ENCODE measurements at places on chromosomes 6 and 20.
A peak's percentile ranks its signal among the peaks of the same experiment; 100 is the strongest.

DNA sequence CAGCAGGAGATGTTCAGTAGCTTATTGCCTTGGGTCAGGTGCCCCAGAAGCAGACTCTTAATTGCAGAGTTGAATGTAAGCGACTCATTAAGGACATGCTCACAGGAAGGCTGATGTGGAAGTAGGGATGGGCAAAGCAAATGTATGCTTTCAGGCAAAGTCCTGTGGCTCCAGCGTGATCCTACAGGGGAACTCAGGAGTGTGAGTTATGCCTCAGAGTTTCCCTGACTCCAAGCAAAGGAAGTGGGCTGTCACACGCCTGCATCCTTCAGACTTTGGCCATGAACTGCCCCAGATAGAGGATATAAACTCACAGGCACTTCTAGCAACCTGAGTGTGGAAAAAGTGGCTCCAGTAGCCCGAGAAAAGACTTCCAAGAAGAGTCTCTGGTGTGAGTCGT, 64.9 kb upstream of the ZNF133 start:
- no peak for DNase-seq
- H3K4me3 ChIP-seq = no peak overlapping the region
- no peaks in the 10 kb centered on the region for H3K36me3 ChIP-seq

DNA sequence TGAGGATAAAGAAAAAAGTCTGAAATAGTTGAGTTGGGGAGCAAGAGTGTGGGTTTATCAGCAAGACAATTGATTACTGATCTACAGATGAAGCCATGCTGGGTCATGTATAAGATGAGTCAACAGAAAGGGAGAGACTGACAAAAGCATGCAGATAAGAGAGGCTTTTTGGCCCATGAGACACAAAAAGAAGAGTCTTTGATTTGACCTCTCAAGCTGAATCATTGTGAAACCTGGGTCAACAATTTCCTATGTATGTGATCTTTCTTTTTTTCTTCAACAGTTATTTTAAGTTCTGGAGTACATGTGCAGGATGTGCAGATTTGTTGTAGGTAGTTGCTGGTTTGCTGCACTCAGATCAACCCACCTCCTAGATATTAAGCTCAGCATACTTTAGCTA, 15.9 kb downstream of the RIMS1 start:
- H3K27ac ChIP-seq = no peak overlapping the region
- no peaks in the 10 kb centered on the region for H3K36me3 ChIP-seq
- H3K4me1 ChIP-seq = no peaks in the 10 kb centered on the region
- no peak overlapping the region for H3K4me3 ChIP-seq
- no peak for DNase-seq
- no peaks in the 10 kb centered on the region for H3K27me3 ChIP-seq

- no peaks in the 10 kb centered on the region for H3K36me3 ChIP-seq
- H3K4me3 ChIP-seq = no peak overlapping the region
- DNase-seq = no peak
- no peaks in the 10 kb centered on the region for H3K4me1 ChIP-seq
These were observed 188.4 kb upstream of the PHACTR1 start for GRCh38 chr6:12528136-12528535.

DNA sequence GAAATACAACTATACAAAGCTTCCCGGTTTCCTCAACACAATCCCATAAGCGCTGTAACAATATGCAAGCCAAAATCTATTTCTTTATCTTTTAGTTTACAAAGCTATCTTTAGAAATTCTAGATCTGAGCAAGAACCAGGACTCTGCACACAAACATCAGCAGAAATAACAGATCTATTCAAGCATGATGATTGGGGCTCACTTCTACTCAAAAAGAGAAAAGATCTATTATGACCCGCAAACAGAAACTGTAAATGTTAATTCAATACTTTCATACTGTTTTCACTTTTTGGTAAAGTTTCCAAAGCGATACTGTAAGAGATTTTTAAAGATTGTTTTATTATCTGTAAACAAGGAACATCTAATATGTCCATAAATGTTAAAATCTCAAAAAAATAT, 86.6 kb downstream of the SESN1 start:
- no peaks in the 10 kb centered on the region for H3K36me3 ChIP-seq
- no peak for DNase-seq
- peak overlapping the region; percentile 65 for H3K4me3 ChIP-seq
- H3K27me3 ChIP-seq = no peaks in the 10 kb centered on the region
- peaks cover 20% of the 10 kb centered on the region for H3K4me1 ChIP-seq
- peak overlapping the region; percentile 86 for H3K27ac ChIP-seq

DNA sequence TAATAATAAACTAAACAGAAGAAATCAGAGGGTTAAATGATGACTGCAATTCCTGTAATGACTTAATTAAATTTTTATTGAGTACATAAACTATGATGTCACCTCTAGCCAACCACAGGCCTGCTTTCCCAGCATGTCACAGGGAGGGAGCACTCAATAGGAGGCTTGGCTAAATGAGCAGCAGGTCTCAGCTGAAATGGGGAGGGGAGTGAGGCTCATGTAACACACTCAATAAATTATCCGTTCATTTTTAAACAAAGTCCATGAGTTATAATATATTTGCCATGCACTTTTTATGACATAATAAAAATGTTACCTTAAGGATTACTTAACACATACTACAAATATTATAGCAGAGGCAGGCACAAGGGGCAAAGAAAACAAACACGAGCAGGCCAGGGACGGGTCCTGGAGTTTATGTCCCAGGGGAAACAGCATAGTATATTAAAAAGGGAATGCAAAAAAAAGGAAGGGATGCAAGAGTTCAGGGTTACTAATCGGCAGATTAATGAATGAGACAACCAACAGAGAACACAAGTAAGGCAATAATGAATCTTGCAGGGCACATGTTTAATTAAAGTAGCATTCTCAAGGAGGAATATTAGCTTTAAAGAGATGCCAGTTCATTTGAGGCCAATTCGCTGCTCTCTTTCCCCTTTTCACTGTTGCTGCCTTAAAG, 27.1 kb upstream of the FAM83C start:
- no peak overlapping the region for H3K4me3 ChIP-seq
- H3K36me3 ChIP-seq = peaks cover 11% of the 10 kb centered on the region
- no peaks in the 10 kb centered on the region for H3K27me3 ChIP-seq
- H3K4me1 ChIP-seq = peaks cover 17% of the 10 kb centered on the region
- H3K27ac ChIP-seq = no peak overlapping the region

- peaks cover 56% of the 10 kb centered on the region for H3K4me1 ChIP-seq
- no peaks in the 10 kb centered on the region for H3K27me3 ChIP-seq
- no peak for DNase-seq
- peak overlapping the region; percentile 80 for H3K27ac ChIP-seq
These were observed 23.6 kb downstream of the NEDD9 start for GRCh38 chr6:11208854-11209253.

DNA sequence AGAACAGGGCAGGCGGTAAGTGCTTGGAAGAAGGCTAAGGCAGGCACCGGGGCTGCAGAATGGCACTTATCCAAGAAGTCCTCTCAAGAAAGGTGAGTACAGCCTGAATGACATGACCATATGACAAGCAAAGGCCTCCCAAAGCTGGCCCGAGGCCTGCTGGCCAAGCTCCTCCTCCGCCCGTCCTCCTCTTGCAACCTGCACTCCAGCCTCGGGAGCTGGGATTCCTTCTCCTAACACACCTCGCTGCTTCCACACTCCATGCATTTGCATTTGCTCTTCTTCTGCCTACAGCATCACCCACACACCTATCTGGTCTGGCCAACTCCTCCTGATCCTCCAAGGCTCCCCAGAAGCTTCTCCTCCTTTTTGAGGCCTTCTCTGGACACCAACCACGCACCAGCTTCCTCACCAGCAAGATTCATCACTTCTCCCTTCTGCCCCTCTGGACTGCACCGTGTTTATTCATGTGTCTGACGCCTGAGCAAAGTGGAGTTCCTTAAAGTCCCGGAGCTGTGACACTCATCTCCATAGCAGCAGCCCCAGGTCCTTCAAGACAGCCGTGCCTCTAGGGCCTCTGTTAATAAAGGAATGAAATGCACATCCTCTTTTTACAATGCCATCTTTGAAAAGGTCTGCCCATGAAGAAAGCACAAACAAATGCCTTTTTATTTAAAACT, 32.3 kb downstream of the CNKSR3 start:
- peak overlapping the region; percentile 71 for H3K27ac ChIP-seq
- H3K4me3 ChIP-seq = no peak overlapping the region
- peaks cover 22% of the 10 kb centered on the region for H3K4me1 ChIP-seq
- no peaks in the 10 kb centered on the region for H3K36me3 ChIP-seq

DNA sequence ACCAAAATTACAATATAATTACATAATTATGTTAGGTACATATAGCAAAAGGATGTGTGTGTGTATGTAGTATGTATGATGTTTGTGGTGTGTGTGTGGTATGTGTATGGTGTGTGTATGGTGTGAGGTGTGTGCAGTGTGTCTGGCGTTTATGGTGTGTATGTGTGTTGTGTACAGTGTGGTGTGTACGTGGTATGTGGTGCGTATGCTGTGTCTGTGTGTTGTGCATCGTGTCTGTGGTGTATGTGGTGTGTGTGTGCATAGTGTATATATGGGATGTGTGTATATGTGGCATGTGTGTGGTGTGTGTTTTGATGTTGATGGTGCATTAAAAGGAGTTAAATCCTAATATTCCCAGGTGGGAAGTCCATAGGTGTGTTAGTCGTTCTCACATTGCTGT, 62.8 kb downstream of the PLG start:
- H3K36me3 ChIP-seq = no peaks in the 10 kb centered on the region
- no peak overlapping the region for H3K4me3 ChIP-seq
- no peak for DNase-seq
- H3K4me1 ChIP-seq = no peaks in the 10 kb centered on the region

GRCh38 chr6:89057759-89058158, 22.8 kb upstream of the PNRC1 start:
- no peak overlapping the region for H3K27ac ChIP-seq
- no peak overlapping the region for H3K4me3 ChIP-seq
- no peaks in the 10 kb centered on the region for H3K27me3 ChIP-seq
- H3K36me3 ChIP-seq = no peaks in the 10 kb centered on the region
- no peaks in the 10 kb centered on the region for H3K4me1 ChIP-seq

GRCh38 chr6:28368522-28368921, 18.8 kb downstream of the ZKSCAN3 start:
- no peaks in the 10 kb centered on the region for H3K4me1 ChIP-seq
- no peak overlapping the region for H3K4me3 ChIP-seq
- peaks cover 58% of the 10 kb centered on the region for H3K36me3 ChIP-seq
- no peak overlapping the region for H3K27ac ChIP-seq
- DNase-seq = no peak

GRCh38 chr6:128519132-128519930, 1.1 kb downstream of the PTPRK start:
- H3K4me1 ChIP-seq = peaks cover 19% of the 10 kb centered on the region
- H3K27me3 ChIP-seq = no peaks in the 10 kb centered on the region
- no peaks in the 10 kb centered on the region for H3K36me3 ChIP-seq
- peak overlapping the region; percentile 98 for H3K27ac ChIP-seq

DNA sequence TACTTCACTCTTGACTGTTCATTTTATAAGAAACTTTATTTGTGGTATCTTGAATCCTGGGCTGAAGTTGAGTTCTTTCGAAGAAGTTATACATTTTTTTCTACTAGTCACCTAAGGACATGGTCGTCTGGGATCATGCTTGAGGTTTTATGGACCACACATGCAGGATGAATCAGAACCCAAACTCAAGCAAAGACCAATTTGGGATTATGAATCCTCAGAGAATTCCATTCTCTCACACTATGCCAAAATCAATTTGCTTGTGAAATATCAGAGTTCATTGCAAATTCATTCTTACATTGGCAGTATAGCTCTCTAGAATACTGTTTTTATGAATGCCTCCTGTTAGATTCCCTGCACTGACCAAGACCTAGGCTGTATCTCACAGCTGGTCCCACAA, 114.3 kb upstream of the HDAC2 start:
- H3K27me3 ChIP-seq = no peaks in the 10 kb centered on the region
- H3K36me3 ChIP-seq = no peaks in the 10 kb centered on the region
- H3K4me1 ChIP-seq = no peaks in the 10 kb centered on the region
- no peak for DNase-seq
- H3K4me3 ChIP-seq = no peak overlapping the region

DNA sequence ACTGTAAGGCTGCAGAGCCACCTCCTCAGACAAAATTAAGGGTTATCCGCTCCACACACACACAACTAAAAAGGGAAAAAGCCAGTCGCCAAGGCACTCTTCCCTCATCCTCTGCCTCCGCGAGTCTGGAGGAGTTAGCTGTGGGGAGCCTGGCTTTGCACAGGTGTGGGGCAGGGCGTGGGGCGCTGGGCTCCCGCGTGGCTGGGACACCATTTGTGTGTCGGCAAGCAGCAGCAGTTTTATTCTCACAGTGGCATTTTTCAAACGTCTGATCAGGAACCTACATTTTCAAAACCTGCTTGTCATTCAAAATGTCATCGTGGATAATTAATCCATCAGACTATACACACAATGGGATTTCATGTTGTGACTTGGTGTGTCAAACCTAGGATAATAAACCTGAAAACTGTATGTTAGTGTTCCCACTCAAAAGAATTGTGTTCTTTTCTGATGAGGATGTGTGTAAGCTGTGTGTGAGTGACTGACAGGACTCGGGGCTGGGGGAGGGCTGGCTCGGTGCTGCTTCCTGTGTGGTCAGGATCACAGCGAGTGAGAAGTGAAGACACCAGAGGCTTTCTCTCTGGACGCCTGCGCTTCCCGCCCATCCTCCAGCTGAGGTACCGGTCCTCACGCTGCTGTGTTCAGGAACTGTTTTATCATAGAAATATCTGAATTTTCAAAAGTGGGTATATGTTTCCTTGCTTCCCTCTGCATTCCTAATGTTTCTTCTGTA, 83.1 kb downstream of the IRF4 start:
- DNase-seq = no peak
- no peaks in the 10 kb centered on the region for H3K27me3 ChIP-seq
- no peak overlapping the region for H3K27ac ChIP-seq
- no peak overlapping the region for H3K4me3 ChIP-seq

DNA sequence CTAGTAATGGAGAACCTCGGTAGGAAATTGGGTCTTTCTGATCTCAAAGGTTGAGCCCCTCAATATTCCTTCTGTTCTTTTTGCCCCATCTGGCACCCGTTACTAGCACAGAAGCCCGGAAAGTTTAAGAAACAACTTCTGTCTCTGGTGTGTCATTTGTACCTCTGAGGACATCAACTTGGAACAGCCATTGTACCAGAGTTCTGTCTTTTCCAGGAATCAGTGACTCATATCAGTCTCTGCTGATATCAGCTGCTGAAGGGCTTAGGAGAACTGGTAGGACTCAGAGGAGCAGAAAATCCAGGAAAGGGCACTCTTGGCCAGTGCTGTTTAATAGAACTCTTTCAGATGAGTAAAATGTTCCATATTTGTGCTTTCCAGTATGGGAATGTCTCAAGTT, 78.3 kb upstream of the CHD6 start:
- no peak overlapping the region for H3K4me3 ChIP-seq
- peaks cover 3% of the 10 kb centered on the region for H3K4me1 ChIP-seq
- H3K27me3 ChIP-seq = no peaks in the 10 kb centered on the region

- H3K4me1 ChIP-seq = no peaks in the 10 kb centered on the region
- no peak overlapping the region for H3K27ac ChIP-seq
- H3K27me3 ChIP-seq = no peaks in the 10 kb centered on the region
- no peak overlapping the region for H3K4me3 ChIP-seq
These were observed 686 bp upstream of the EGFL8 start for GRCh38 chr6:32163559-32164258.

- no peak overlapping the region for H3K27ac ChIP-seq
- peaks cover 24% of the 10 kb centered on the region for H3K27me3 ChIP-seq
- H3K36me3 ChIP-seq = no peaks in the 10 kb centered on the region
- H3K4me1 ChIP-seq = no peaks in the 10 kb centered on the region
- no peak for DNase-seq
These were observed 378.8 kb downstream of the CDH4 start for GRCh38 chr20:61630816-61631215.

Data from tibial artery (tissue), 4 donors.